ENCODE measurements at places on chromosomes 12 and 14. TPM values are rescaled to one million over a fixed set of nuclear protein-coding genes. Genes with fewer than 3 reads are reported as not detected.

Gene SMAGP
- 10.2 TPM for total RNA-seq

Gene FAM181A
- total RNA-seq = not detected

Gene GABARAPL1
- 55.2 TPM for total RNA-seq

Gene CD163L1
- under 0.01 TPM for total RNA-seq

Gene UBR7
- 53.7 TPM for total RNA-seq

Gene P2RX2
- not detected for total RNA-seq

Gene FAM222A
- 0.37 TPM for total RNA-seq

Gene ZNF410
- total RNA-seq = 103 TPM

Gene RD3L
- total RNA-seq = not detected

Gene OTX2
- not detected for total RNA-seq

Gene MAPK1IP1L
- 19.7 TPM for total RNA-seq

Gene KRT86
- under 0.01 TPM for total RNA-seq

Gene TAS2R50
- total RNA-seq = 3.5 TPM

Gene CEP290
- 36.9 TPM for total RNA-seq

Gene POU6F1
- 2.2 TPM for total RNA-seq
